ENCODE measurements at places on chromosomes 1 and 21. TPM values are rescaled to one million over a fixed set of nuclear protein-coding genes. Genes with fewer than 3 reads are reported as not detected.
A peak's percentile ranks its signal among the peaks of the same experiment; 100 is the strongest.

Gene SYPL2
- 0.04 TPM for total RNA-seq

Gene TMEM82
- not detected for total RNA-seq

Gene MCOLN2
- 0.18 TPM for total RNA-seq

Gene IL19
- total RNA-seq: not detected

DNA sequence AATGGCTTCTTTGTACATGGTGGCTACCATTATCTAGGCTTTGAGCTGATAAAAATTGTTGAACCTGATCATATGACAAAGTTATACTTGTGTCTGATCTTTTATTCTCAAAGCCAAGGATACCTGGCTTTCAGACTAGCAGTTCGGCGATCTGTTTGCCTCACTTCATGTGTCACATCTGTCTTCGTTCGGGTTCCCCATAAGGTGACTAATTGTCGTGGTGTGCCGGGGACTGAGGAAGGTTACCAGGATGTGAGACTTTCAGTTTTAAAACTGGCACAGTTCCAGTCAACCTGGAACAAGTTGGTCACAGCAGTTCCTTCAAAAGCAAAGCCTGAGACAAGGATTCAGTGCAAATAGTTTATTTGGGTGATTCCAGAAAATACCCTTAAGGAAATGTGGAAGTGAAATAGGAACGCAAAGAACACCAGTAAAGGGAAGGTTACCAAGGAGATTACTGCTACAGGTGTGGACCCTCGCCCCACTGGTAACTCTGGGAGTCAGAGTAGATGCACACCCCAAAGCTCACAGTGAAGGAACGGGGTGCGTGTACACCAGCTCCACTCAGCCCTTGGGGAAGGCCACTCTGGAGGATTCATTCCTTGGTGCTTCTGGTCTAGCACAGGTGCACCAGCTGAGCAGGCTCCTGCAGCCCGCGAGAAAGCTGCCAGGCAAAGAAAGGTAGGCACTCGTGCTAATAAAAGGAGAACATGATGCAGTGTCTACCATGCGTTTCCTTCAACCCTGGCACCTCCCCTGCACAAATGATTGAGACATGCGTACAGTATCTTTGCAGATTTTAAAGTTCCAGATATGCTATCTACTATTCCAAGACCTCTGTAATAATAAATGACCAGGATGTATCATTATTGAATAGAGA is 69.0 kb downstream of the VWA5B1 start:
- DNase-seq: no peak

- DNase-seq: no peak
Observed at GRCh38 chr1:207673399-207673798, 28.5 kb downstream of the CR1L start.

- no peak for DNase-seq
Observed at GRCh38 chr21:17428484-17428869, 84.4 kb upstream of the CXADR start.

- DNase-seq: no peak
Observed at GRCh38 chr1:244319283-244320132, 132.2 kb downstream of the ADSS2 start.

DNA sequence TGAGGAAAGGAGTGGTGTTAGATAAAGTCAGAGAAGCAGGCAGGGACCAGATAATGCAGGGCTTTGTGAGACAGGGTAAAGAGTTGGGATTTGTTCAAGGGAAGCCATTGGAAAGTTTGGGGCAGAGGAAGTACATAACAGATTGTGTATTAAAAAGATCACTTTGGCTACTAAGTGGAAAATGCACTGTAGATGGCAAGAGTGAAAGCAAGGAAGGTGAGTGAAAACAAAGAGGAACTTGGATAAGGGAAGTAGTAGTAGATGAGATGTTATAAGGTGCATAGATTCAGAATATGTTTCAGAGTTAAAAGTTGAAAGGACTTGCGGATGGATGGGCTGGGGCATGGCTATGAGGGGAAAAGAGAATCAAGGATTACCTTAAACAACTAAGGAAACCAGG is 17.4 kb downstream of the MRPL39 start:
- no peak for DNase-seq

DNA sequence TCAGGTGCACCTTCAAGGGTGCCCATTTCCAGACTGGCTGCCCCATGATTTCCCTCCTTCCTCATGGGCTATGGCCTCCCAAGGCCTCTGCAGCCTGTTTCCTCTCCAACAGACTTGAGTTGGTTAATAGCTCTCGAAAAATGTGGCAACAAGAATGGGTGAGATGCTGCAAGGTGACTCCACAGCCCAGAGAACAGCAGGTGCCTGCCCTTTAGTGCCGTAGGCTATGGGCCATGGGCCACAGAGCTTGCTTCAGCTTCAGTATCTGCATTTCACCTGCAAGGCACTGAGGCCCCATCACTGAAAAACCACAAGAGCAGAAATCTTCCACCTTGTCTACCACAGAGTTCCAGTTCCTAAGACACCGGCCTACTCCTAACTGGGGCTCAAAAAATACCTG is 122.0 kb downstream of the ETS2 start:
- DNase-seq: no peak

DNA sequence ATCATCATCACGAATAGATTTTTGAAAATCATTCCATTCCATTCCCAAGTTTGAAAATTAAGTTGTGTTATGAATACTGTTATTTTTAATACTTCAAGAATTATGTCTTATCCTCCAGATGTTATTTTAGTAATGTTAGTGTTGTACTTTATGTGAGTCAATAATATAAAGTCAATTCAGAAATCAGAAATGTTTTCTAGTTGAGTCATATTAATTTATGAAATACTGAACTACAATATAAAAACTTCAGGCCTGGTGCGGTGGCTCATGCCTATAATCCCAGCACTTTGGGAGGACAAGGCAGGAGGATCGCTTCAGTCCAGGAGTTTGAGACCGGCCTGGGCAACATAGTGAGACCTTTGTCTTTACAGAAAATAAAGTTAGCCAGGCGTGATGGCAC is 38.4 kb upstream of the GPR25 start:
- no peak for DNase-seq

GRCh38 chr1:55447488-55447887 is 232.3 kb upstream of the USP24 start:
- no peak for DNase-seq

- DNase-seq: peak; percentile 82
Observed at GRCh38 chr1:61184040-61184713, 101.8 kb downstream of the NFIA start.
